Forelimb muscle (tissue), 1 donor: ENCODE measurements at places on chromosomes 1 and 21. TPM values are rescaled to one million over a fixed set of nuclear protein-coding genes. Genes with fewer than 3 reads are reported as not detected.
A peak's percentile ranks its signal among the peaks of the same experiment; 100 is the strongest.

The C2CD2 gene
- polyA plus RNA-seq: 9.6 TPM

The NBPF6 gene
- polyA plus RNA-seq: not detected

The APP gene
- 238 TPM for polyA plus RNA-seq

DNA sequence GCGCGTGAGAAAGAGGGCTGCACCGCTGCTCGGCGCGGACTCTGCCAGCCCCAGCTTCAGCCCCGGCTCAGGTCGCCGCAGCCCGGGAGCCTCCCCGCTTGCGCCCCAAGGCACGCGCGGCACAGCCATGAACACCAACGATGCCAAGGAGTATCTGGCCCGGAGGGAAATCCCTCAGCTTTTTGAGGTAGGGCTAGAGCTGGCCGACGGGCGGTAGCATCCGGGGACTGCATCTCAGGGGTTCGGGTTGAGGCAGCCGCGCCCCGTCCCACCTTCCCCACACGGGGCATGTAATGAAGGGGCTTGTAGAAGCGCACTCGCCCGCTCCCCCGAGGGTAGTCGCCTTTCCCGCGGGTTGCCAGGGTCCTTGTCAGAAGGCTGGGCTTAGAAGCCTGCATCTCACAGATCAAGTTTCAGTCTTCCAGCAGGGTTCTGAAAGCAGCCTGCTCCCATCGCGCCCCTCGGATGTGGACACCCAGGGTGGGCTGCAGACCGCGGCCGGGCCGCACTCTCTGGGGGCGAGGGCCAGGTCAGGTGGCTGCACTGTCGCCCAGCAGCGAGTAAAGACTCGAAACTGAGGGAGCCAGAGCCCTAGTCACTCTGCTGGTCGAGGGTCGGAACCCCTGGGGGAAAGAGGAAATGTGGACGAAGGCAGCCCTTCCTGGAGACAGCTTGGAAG, 507 bp downstream of the AK5 start:
- DNase-seq: no peak

DNA sequence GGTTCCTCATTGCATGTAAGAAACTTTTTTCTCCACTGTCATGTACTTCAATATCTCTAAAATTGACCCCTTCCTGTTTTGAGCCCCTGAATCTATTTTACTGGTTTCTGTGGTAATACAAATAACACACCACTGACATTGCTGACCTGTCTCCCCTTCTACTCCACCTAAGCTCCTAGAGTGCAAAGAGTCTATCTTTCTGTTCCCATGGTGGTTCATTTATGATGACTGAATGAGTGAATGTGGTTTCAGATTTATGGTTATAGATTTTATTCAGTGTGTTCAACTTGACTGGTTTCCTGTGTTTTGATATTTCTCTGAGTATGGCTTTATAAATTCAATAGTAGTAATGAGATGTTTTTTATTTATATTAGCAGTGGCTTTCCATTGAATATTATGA, 127.7 kb downstream of the MAGI3 start:
- DNase-seq: no peak

GRCh38 chr1:150967936-150968335, 6.7 kb downstream of the CERS2 start:
- DNase-seq: no peak

- no peak for DNase-seq
Measured at GRCh38 chr1:115277276-115277675, 60.8 kb downstream of the NGF start.

- no peak for DNase-seq
Measured at GRCh38 chr1:215457213-215457612, 109.9 kb upstream of the KCTD3 start.

DNA sequence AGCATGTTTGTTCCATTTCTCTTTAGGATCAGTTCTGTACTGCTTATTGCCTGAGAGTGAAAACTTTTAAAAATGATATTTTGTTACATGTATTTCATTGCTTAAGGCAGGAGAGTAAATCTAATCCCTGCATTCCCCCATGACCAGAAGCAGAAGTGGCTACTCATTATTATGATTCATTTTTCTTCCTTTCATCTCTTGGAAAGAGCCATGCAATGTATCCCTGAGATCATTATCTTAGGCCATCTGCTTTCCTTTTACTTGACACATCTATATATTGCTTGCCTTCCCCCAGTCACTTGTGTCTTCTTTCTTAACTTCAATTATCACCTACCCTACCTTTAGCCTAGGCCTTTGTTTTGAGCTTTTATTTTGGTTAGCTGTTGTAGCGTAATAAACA, 430.4 kb upstream of the CHRM3 start:
- no peak for DNase-seq

DNA sequence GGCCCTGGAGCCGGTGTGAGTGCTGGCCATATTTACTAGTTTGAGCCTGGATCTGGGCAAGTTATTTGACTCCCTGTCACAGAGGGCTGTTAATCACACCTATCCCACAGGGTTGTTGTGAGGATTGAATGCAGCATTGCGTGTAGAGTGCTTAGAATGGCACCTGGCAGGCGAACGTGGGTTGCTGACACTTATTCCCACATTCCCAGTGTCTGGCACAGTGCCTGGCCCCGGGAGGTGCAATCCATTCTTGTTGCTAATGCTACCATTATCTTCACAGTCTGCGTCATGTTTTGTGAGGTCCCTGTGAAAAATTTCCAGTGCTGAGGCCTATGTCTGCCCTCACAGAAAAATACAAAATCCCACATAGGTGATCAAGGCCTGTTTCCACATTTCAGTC, 66.1 kb downstream of the CD2 start:
- DNase-seq: no peak

DNA sequence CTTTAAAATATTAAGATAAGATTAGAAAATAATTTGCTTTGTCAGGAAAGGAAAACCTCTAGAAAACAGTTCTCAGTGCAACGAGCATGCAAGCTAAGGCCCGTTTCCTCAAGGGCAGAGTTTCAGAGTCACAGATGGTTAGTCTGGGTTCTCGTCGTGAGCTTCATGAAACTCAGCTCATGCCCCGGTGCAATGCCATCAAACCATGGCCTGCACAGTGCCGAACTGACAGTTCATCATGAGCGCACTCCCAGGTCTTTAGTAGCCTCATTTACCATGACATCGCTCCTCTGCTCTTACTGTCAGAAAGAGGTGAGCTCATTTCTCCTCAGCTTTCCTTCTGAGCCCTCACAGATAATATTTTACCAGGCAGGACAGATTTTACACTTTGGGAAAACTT, 319.2 kb downstream of the NTNG1 start:
- no peak for DNase-seq

- no peak for DNase-seq
Measured at GRCh38 chr1:234588386-234588785, 21.6 kb downstream of the IRF2BP2 start.

- no peak for DNase-seq
Measured at GRCh38 chr1:53725238-53725689, 13.7 kb downstream of the GLIS1 start.

- DNase-seq: peak; percentile 70
Measured at GRCh38 chr1:89065079-89065868, at the start of gene GBP1. Gene GBP1 (minus strand): TSS chr1:89065208. CDS start chr1:89063234, 1,974 bp downstream.

DNA sequence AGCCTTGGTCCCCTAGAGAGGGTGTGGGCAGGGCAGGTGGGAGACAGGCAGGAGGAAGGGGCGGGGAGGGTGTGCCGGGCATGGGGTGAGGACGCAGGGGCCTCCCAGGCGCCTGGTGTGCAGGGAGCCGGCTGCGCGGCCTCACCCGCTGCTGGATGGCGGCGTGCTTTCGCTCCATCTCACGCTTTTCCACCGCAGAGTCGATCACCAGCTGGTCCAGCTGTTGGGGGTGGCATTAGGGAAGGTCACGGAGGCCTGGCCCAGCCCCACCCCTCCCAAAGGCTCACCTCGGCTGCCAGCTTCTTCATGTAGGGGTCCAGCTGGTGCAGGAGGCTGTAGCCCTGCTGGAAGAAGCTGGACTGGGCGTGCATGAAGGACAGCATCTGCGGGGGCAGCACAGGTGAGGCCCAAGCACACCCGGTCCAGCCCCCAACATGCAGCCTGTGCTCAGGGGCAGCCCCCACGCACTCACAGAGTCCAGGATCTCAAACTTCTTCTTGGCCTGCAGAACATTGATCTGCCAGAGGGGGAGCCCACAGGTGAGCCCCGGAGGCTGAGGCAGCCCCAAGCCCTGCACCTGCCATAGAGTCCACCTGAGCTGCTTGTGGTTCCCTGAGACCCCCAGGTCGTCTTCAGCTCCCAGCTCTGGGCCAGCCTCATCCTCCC, 7.9 kb downstream of the ACAP3 start:
- no peak for DNase-seq

DNA sequence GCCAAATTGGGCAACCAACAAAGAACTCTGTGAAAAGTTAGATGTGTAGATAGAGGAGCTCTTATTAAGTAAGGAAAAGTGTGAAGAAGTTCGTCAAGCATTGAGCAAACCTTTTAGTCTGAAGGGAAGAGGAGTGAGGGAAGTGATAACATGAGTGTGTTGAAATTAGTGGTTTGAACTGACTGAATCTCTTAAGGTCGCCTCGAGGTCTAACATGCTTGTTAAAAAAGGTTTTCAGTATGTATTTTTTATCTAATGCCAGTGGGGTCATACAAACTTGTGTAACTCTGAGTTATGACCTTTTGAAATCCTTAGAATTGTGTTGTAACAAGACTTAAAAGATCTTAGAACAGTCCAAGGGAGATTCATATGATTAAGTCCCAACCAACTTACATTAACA, 34.1 kb downstream of the SOAT1 start:
- DNase-seq: no peak

DNA sequence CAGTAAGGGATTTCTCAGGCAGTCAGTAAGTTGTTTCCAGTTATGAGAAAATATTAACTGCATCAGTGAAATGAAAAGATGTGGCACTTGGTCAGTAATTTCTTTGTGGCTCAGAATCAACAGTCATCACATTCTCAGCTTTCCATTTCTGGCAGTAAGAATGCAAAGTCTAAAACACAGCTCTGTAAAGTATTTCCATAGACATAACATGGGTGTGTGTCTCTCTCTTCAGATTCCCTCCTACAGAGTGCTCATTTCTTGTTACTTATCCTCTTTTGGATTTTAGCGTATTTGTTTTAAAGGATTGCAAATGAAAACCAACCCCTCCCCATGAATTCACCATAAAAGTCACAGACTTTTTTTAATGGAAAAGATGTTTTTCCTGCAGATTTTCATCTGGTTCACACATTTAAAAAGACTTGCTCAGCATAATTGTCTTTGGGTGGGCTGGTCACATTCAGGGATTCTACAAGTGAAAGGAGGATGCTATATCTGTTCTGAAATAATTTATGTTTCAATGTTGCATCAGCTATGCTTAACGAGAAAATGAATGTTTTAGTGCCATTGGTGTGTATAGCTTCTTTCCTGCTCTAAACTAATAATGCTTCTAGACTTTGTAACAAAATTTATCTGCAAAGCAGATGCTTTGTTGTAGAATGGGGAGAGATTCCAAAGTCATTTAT, 34.6 kb upstream of the CD55 start:
- DNase-seq: no peak

- no peak for DNase-seq
Measured at GRCh38 chr1:181021811-181022434, 747 bp downstream of the STX6 start.

GRCh38 chr1:232213928-232214327, 416.0 kb downstream of the SIPA1L2 start:
- DNase-seq: no peak

DNA sequence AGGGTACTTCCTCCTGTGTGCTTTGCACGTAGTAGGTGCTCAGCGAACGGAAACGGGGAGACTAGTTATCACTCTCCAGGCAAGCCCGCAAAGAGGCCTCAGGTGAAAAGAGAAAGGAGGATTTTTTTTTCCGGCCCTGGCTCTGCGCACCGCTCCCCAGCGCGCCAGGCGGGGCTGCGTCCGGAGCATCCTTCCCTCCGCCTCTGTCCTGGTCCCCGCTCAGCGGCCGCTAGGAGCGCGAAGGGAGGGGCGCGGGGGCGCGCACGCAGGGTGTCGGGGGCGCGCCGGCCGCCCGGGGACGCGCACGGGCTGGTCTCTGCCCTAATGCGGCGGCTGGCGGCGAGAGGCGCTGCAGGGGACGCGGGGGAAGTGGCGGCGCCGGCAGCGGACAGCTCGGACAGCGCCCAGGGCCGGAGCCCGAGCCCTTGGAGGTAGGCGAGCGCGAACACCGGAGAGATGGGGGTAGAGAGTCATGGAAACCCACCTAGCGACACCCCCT, 42.3 kb upstream of the NFASC start:
- no peak for DNase-seq

DNA sequence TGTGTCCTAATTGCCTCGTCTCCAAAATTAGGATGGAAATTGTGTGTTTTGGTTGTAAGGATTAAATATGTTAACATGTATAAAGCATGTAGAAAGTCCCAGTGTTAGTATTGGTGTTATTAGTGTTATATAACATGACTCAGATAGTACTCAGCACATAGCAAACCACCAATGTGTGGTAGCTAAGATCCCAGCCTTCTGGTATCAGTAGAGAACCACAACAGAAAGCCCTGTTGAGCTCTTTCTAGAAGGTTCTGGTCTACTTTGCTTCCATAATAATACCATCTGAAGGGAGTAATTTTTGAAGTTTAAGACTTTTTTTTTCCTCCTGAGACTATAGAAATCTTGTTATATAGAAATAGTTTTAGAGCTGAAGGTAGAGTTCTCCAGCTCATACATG, 259.3 kb upstream of the SGIP1 start:
- DNase-seq: no peak

DNA sequence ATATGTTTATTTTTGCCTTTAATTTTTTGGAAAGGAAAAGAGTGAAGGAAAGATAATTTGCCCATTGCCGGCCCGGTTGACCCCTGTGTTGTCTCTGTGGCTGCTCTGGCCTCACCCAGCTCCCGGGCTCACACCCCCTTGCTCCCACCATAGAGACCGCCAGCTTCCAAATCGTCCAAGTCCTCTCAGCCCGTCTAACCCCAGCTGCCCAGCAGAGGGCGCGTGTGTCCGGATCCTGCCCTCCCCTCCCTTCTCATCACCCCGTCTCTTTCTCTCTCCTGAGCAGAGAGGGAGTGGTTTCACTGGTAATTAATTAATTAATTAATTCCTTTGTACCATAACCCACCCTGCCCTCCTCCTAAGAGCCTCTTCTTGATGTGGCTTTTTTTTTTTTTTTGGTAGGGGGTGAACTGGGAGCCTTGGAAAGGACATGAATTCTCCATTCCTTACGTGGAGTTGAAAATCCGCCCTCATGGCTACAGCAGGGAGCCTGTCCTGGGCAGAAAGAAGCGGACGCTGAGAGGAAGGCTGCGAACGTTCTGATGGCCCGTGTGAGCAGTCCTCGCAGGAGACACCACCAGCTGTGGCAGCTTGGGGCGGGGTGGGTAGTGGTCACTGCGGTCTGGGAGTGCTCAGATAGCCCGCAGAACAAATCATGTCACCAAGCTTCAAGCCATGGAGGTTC, 45.9 kb downstream of the KIAA0040 start:
- DNase-seq: no peak

- DNase-seq: no peak
Measured at GRCh38 chr1:223887747-223888418, 42.1 kb upstream of the TP53BP2 start.
